Activated T-helper 9 cell treated with anti-CD3 and anti-CD28 coated beads, Interleukin-2, amount 50 U/mL, for 16 hours (primary cell): ENCODE measurements at places on chromosomes 16 and 17.

DNA sequence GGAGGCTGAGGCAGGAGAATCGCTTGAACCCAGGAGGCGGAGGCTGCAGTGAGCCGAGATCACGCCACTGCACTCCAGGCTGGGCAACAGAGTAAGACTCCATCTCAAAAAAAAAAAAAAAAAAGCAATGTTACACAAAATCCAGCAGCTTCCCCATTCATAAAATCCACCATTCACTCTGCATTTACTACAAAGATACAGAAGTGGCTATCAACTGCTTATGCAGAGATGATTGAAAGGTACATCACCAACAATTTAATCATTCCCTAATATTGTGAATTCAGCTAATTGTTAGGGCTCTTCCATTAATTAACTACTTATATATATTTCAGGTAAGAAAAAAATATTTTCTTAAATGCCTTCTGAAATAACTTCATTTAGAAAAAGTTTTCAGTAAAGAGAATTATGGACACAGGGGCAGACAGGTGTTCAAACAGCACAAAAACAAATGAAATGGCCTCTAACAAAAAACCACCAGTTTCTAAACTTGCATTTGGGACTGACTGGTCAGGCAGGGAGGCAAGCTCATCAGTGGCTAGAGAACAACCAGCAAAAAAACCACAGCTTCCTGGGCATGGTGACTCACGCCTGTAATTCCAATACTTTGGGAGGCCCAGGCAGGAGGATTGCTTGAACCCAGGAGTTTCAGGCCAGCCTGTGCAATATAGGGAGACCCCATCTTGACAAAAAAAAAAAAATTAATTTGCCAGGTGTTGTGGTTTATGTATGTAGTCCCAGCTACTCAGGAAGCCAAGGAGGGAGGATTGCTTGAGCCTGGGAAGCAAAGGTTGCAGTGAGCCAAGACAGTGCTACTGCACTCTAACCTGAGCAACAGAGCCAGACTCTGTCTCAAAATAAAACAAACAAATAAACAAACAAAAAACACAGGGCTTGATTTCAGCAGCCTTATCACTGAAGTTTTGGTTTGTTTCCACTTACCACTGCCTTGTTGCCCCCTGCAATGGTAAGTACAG, 26.3 kb downstream of the ERN1 start:
- no peak for DNase-seq

- DNase-seq = no peak
Observed at GRCh38 chr16:78216166-78216745, 116.8 kb downstream of the WWOX start.

DNA sequence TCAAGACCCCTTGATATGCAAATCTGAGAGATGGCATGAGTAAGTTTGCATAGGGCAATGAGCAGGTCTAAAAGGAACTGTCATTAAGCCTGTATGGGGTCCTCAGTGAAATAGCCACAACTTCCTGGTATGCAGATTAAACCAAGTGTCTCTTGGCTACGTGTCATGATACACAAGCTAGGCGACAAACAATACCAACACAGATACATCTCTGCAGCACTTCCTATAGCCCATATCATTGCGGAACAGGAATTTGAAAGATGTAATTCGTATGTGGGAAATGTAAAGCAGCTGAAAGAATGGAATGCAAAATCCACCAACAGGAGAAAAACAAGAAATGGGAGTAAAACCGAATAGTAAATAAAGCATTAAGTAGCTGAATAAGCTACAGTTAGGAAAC, 12.9 kb downstream of the PRSS22 start:
- no peak for DNase-seq

- DNase-seq = no peak
Observed at GRCh38 chr17:18371455-18371854, 6.1 kb upstream of the EVPLL start.

- DNase-seq = no peak
Observed at GRCh38 chr16:27387724-27388123, 14.2 kb upstream of the IL21R start.

- no peak for DNase-seq
Observed at GRCh38 chr17:34377078-34377823, 14.2 kb upstream of the CCL1 start.
